CD4-positive, CD25-positive, alpha-beta regulatory T cell (primary cell): ENCODE measurements at places on chromosomes 11 and 22.

- DNase-seq: no peak
Observed at GRCh38 chr22:22799561-22799960, 88.1 kb upstream of the IGLL5 start.

- no peak for DNase-seq
Observed at GRCh38 chr22:28188178-28188879, 269.3 kb upstream of the PITPNB start.

GRCh38 chr22:31049815-31050420, 31.2 kb upstream of the SMTN start:
- DNase-seq: no peak

DNA sequence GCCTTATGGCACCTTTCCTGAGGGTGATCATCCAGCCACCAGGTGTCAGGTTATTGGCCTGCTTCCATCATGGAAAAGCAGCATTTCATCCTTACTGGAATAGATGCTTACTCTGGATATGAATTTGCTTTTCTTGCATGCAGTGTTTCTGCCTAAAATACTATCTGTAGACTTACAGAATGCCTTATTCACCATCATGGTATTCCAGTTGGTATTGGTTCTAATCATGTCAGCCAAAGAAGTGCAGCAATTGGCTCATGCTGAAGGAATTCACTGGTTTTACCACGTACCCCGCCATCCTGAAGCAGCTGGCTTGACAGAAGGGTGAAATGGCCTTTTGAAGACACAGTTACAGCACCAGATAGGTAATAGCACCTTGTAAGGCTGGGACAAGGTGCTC, 194.2 kb downstream of the AASDHPPT start:
- no peak for DNase-seq

GRCh38 chr11:12198251-12199222, 88.1 kb downstream of the MICAL2 start:
- DNase-seq: peak; percentile 40

- DNase-seq: no peak
Observed at GRCh38 chr22:22698263-22698750, 53.9 kb downstream of the GGTLC2 start.

- DNase-seq: no peak
Observed at GRCh38 chr11:96390488-96390792, 627 bp downstream of the JRKL start.

DNA sequence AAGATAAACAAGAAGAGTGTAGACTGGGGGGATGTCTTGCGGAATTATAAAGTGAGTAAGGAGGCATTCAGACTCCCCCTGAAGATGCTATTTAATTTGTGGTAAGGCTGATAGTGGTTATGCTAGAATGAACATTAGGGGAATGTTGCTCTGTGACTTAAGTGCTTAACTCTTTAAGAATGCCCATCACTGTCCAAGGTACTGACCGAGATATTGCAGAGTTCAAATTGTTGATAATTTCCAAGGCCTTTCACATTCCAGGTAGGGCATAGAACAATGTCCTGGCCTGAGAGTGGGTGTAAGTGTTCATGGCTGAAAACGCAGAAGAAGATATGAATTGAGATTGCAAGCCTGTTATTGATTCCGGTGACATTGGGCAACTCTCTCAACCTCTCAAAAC, 90.3 kb upstream of the SEZ6L start:
- DNase-seq: no peak

DNA sequence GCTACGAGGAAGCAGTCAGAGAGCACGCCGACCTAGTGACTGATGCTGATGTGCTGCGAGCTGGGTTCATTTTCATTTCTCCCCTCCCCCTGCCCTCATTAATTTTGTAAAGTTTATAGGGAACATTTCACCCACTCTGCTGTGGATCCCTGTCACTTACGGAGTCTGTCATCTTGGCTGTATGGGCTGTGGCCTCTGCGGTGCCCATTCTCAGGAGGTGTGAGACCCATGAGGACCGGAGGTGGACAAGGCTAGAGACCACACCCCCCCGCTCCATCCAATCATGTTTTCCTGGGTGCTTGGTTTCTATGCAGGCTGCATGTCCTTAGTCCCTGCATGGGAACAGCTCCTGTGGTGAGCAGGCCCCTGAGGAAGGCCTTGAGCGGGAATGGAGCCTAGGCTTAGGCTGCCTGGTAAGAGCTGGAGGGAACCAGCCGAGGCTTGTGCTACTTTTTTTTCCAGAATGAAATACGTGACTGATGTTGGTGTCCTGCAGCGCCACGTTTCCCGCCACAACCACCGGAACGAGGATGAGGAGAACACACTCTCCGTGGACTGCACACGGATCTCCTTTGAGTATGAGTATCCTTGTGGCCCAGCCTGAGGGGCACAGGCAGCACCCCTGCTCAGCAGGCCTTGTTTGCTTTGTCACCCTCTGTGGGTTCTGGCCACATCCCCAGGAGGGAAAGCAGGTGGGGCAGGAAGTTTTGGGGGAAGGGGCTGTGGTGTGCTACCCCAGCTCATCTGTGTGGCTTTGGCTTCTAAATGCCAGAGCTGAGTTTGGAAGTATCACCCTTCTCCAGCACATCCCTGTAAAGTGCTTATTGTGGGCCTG, 19.1 kb downstream of the CLDN5 start:
- no peak for DNase-seq

DNA sequence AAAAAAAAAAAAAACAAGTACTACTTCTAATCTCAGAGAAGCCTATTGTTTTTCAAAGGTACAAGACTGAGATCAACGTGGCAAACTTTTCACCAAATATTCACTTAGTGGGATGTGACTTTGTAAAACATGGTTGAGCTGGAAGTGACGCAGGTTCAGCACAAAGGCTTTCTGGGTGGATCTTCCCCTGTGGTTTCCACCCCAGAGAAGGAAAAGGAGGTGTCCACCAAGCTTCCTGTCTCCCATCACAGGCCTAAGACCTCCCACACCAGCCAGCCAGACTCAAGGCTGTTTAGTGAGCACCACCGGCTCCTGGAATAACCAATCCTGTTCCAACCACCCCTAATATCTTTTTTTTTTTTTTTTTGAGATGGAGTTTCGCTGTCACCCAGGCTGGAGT, 5.7 kb downstream of the TMEM184B start:
- peak; percentile 69 for DNase-seq

GRCh38 chr11:72652873-72653630, 21.2 kb downstream of the PDE2A start:
- no peak for DNase-seq
